ENCODE measurements at places on chromosomes 1 and 21. TPM values are rescaled to one million over a fixed set of nuclear protein-coding genes. Genes with fewer than 3 reads are reported as not detected.

Gene GPR3
- 1.6 TPM for total RNA-seq

Gene DMRTA2
- total RNA-seq: not detected

Gene APP
- 624 TPM for total RNA-seq

Gene NBPF14
- total RNA-seq: 26.3 TPM

Gene MRPS6
- total RNA-seq: 32.8 TPM

Gene MROH9
- not detected for total RNA-seq

Gene NECTIN4
- total RNA-seq: 13.6 TPM

Gene TAS1R1
- not detected for total RNA-seq

Gene NMNAT2
- 1.0 TPM for total RNA-seq

Gene RGS13
- not detected for total RNA-seq

- no peak for DNase-seq
Observed at GRCh38 chr1:66730462-66730861, 21.8 kb upstream of the DYNLT5 start.

DNA sequence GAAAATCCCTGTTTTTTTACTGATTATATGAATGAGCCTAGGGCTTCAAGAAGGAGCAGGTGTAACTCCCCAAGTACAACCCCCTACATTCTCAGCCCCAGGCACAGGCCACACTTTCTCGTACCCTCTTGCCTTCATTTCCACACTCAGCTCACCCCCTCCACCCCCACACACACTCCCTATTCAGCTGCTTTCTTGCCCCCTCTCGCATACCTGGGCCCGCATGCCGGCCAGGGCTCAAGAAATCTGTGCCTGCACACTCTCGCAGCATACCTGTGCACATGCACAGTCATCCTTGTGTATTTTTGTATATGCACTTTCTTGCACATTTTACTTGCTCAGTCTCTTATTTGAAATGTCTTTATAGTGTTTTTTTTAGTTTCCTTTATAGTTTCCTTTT, 2.0 kb downstream of the PTPRF start:
- no peak for DNase-seq

GRCh38 chr1:183461350-183461749, 10.9 kb upstream of the SMG7 start:
- no peak for DNase-seq

- no peak for DNase-seq
Observed at GRCh38 chr1:20472860-20473711, 12.9 kb downstream of the CAMK2N1 start.

DNA sequence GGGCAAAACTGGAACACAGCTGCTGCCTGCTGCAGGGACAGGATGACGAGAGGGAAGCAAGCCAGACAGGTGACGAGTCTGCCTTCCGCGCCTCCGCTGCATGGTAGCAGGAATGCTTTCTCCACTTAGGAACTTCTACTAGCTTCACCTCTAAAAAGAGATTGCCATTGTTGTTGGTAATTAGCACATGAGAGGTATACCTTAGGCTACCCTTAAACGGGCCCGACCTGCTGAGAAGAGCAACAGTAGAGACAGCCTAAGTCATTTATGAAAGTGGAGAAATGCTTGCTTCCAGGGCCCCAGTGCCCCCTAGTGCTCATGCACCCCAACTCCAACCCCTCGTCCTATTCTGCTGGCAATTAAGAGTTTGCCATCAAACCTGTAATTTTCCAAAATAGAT, 96.9 kb upstream of the AKT3 start:
- DNase-seq: no peak

DNA sequence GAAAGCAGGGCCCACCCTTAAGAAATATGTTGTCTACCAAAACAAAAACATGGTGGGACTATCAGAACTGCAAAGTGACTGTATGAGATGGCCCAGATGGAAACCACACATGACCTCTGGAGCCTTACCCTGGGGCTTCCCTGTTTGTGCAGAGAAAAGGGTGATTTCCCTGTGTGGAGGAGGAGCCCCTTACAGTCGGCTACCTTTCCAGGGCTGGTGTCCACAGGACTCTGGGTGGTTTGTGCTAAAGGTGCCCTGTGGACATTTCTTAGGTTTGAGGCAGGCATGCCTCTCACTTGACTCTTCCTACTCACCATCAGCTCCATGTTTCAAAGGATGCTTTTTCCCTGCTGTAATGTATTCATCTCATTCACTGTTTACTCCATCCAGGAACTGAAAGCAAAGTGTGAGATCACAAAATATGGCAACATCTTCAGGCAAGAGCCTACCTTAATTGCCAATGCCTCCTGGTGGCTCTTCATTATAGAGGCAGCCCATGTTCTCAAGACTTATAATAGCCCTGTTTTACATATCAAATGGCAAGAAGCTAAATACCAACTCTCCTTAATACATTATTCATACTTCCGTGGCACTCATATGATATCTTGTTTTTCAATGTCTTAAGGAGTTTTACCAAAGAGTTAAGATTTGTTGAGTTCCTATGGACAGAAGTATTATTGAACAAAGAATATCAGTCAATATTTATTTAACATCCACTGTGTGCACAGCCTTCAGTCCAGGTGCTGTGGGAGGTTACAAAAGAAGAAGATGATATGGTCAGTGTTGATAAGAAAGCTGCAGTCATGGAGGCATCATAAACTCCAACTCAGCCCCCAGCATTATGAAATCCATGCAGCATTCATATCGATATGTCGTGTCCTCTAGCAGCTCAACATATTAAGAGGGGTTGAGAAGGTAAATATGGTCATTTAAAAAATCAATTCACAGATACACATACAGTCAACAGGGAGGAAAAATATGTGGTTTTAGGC, 15.5 kb upstream of the TFF3 start:
- DNase-seq: no peak

DNA sequence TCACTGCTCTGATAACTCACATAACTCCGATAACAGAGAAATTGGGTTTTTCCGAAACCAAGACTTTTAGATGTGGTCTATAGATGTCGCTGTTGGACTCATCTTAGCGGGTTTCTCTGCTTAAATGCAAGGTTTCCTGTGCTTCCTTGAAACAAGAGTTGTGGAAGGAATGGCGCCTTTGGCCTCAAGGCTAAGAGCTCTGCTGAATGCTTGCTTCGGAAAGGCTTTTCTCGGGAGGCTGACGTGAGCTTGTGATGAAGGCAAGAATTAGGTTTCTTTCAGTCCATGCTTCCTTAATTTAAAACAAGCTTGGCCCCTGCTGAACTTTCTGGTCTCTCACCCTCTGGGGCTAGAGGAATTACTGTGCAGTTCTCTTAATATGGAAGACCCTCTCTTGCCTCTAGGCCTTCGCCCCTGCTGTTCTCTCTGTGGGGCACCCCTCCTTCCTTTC, 113.5 kb downstream of the MAP3K21 start:
- peak; percentile 26 for DNase-seq

DNA sequence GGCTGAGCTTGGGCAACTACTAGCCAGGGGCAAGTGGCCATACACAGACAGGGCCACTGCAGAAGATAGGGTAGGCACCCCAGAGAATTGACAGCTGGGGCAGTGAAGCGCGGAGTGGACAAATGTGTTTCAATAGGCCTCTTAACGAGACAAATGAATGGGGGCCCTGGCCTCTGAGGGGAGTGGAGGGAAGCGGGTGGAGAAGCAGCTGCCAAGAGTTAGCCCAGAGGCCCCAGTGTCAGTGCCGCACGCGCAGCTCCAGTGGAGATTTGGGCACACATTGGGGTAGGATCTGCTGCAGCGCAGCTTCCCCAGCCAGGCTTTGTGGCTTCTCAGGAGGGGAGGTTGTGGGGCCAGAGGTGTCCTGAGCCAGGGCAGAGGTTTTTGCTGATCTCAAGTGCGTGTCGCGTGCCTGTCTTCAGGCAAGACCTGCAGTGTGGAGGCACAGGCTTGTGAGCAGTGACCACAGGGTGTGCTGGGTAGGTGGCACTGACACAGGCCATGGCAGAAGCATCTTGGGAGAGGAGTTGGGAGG, 16.9 kb downstream of the PTPRF start:
- no peak for DNase-seq

GRCh38 chr1:152392909-152393308, 21.2 kb downstream of the CRNN start:
- DNase-seq: peak; percentile 10

- DNase-seq: no peak
Observed at GRCh38 chr1:30411206-30411605, 312.2 kb downstream of the MATN1 start.

DNA sequence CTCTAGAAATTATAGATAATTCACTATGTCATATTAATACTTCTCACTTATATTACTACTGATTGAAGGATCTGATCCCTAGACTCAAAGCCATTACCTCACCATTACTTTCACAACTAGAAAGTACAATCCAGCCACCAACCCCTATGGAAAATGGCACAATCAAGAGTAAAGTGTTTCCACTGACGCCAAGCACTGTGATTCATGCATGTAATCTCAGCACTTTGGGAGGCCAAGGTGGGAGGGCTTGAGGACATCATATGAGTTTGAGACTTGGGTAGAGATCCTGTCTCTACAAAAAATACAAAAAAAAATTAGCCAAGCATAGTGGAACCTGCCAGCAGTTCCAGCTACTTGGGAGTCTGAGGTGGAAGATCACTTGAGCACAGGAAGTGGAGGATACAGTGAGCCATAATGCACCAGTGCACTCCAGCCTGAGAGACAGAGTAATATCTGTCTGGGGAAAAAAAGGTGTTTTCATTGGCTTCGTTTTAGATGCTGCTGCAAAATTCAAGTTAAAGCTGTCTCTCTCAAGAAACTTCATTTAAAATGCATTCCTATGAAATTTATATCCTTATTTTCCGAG, 126.5 kb downstream of the AKT3 start:
- DNase-seq: no peak

- no peak for DNase-seq
Observed at GRCh38 chr1:180588121-180588520, 29.4 kb downstream of the OVAAL start.

DNA sequence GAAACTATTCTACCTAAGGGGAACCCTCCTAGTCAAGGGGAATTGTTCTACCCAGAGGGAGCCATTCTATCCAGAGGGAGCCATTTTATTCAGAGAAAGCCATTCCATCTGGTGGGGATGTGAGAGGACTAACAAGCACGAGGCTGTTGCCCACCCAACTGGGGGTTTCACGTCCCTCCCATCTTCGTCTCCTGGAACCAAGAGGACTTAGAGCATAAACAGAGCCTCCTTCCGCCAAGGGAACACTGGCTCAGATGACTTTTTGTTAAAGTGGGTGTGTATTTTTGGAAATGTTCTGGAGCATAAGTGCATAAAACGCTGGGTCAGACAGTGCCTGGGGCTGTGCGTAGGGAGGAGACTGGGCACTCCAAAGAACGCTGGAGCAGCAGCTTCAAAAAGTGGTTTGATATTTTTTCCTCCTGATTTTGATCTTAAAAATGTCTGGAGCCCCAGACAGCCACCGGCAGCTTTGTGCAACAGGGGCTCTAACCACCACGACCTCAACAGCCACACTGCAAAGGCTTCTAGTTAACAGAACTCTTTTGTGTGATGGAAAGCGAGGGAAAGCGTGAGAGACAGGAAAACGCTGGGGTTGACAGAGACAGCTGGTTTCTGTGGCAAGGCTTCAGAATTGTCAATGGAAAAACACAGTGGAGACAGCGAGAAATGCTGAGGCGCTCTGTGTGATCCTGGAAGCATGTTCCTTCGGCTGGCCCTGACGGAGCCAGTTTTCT, 363.6 kb upstream of the CAMK1G start:
- no peak for DNase-seq

DNA sequence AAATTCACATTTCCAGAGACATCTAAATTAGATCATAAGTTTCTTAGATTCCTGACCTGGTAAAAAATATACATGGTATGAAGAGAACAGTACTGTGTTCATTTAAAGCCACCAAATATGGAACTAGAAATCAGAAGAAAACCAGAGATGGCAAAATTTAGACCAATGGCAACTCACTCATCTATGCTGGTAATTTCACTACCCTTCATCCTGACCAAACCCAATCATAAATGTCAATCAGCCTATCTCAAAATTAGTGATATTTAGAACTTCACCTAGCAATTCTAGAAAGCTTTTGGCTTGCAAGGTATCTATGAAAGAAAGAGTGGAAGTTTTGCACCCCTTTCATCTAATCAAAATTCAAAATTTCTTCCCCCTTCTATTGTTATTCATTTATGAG, 107.7 kb downstream of the NIBAN1 start:
- no peak for DNase-seq

DNA sequence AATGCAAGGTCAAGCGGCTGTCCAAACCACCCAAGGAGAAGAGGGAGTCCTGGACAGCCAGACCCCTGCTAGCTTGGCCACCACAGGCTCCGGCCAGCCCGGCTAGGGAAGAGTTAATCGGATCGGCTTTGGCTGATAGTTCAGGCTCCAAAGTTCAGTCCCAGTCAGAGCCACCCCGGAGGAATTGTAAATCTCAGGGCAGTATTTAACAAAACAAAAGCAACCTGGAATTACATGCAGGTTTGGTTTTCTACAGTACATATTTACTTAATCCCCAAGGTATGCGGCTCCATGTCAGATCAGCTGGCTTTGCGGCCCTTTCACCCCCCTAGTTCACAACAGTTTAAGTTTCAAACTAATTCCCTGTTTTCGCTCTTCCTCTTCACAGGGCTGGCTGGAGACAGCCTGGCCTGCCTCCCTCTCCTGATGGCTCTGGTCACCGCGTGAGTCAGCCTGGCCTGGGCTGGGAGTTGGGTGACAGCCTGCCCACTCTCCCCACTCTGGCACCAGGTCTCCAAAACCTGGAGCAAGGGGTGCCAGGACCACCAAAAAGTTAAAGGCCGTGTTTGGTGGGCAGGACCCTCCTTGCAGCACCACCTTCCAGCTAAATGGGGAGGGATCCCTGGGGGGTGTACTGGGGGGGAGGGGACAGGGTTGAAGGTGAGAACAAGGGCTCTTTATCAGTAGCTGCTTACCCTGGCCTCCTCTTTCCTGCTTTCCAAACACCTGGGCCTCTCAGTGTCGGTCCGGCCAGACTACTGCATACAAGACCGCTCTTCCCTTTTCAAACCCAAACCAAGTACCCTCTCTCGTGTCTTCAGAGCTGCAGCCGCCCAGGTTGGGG, 1.9 kb downstream of the DHRS3 start:
- DNase-seq: no peak

GRCh38 chr1:93769777-93770176, 88.1 kb upstream of the BCAR3 start:
- no peak for DNase-seq

All from kidney epithelial cell (primary cell).